Chondrocyte (in vitro differentiated cells): ENCODE measurements at places on chromosomes 16 and 17. TPM values are rescaled to one million over a fixed set of nuclear protein-coding genes. Genes with fewer than 3 reads are reported as not detected.

- no peaks in the 10 kb centered on the region for H3K36me3 ChIP-seq
- peaks cover 2% of the 10 kb centered on the region for H3K27me3 ChIP-seq
- DNase-seq: no peak
- H3K27ac ChIP-seq: no peak overlapping the region
These were observed 62.3 kb downstream of the TMEM100 start for GRCh38 chr17:55660178-55660886.

GRCh38 chr17:81291662-81292061 is 3.4 kb downstream of the SLC38A10 start:
- DNase-seq: no peak
- no peaks in the 10 kb centered on the region for H3K27me3 ChIP-seq
- H3K27ac ChIP-seq: no peak overlapping the region
- H3K36me3 ChIP-seq: peaks cover 5% of the 10 kb centered on the region
- peaks cover 31% of the 10 kb centered on the region for H3K4me1 ChIP-seq

GRCh38 chr16:54397190-54397835 is 110.7 kb upstream of the IRX3 start:
- peaks cover 12% of the 10 kb centered on the region for H3K27me3 ChIP-seq
- H3K27ac ChIP-seq: peak overlapping the region; percentile 37
- no peak overlapping the region for H3K4me3 ChIP-seq
- H3K36me3 ChIP-seq: no peaks in the 10 kb centered on the region

DNA sequence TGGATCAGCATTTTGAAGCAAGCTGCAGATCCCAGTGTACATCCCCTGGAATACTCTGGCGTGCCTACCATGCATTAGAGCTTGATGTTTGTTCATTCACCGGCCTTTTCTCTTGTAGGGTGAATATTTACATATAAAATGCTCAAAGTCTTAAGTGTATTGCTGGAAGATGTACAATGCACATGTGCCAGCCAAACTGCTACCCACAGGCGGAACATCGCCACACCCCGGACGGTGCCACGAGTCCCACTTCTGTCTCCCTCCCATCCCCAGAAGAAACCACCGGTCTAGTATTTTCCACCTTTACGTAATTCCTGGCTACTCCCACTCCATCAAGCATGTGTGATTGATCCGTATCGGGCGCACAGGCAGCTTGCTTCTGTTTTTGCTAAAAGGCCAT is 4.1 kb downstream of the SLC38A8 start:
- H3K4me1 ChIP-seq: no peaks in the 10 kb centered on the region
- no peak for DNase-seq
- no peak overlapping the region for H3K4me3 ChIP-seq
- H3K36me3 ChIP-seq: peaks cover 5% of the 10 kb centered on the region
- peaks cover 23% of the 10 kb centered on the region for H3K27me3 ChIP-seq

SMIM22 gene
- total RNA-seq: not detected in 3 replicates

MYOCD gene
- 0.73 to 12.9 TPM (median 11.9 TPM) in 3 replicates for total RNA-seq

SYNGR3 gene
- total RNA-seq: 0.39 to 0.74 TPM (median 0.67 TPM) in 3 replicates

ITGAL gene
- total RNA-seq: not detected in 3 replicates

DNA sequence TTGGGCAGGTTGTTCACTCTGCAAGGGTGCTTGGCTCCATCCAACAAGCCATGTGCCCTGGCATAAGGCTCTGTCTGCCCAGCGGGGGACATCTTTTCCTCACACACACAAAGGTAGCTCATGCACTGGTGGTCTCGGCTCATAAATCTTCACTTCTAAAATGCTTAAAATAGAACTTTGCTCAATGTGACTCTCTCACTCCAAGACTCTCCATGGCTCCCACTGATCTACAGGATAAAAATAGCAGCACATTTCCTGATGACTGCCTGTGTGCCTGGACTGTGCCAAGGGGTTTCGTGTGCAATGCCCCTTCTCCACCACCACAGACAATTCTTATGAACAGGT is 15.1 kb upstream of the CIBAR2 start:
- H3K36me3 ChIP-seq: no peaks in the 10 kb centered on the region
- peak overlapping the region; percentile 89 for H3K27ac ChIP-seq
- H3K4me3 ChIP-seq: no peak overlapping the region
- DNase-seq: no peak

HS3ST3B1 gene
- total RNA-seq: 25.6 to 45.6 TPM (median 27.1 TPM) in 3 replicates

DNA sequence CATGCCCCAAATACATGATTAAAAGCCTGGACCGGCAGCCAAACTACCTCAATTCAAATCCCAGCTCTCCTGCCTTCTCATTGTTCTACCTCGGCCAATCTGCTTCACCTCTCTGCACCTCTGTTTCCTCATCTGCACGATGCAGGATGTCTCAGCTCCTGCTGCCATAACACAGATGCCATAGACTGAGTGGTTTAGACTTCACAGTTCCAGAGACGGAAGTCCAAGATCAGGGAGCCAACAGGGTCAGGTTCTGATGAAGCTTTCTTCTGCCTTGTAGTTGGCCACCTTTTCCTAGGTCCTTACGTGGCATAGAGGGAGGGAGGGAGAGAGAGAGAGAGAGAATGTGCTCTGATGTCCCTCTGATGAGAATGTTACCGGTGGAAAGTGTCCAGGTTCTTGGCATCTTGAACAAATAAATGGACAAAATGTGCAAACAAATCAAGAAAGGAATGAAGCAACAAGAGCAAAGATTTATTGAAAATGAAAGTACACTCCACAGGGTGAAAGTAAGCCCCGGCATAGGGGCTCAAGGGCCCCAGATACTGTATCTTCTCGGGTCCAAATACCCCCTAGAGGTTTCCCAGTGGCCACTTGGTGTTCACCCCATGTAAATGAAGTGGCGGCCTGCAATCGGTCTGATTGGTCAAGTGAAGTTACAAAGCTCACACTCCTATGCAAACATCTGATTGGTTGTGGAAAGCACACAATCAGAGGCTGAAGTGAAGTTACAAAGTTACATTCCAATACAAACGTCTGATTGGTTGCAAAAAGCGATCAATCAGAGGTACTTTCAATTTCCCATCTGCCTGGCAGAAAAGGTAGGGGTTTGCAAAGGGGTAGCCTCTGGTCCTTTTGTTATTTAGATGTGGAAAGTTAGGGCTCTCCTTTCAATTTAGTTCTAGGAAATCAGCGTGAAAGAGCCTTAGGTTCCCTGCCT is 43.3 kb upstream of the ZCCHC14 start:
- H3K27ac ChIP-seq: no peak overlapping the region
- H3K4me1 ChIP-seq: peaks cover 40% of the 10 kb centered on the region
- no peak overlapping the region for H3K4me3 ChIP-seq
- H3K36me3 ChIP-seq: peaks cover 7% of the 10 kb centered on the region

DNA sequence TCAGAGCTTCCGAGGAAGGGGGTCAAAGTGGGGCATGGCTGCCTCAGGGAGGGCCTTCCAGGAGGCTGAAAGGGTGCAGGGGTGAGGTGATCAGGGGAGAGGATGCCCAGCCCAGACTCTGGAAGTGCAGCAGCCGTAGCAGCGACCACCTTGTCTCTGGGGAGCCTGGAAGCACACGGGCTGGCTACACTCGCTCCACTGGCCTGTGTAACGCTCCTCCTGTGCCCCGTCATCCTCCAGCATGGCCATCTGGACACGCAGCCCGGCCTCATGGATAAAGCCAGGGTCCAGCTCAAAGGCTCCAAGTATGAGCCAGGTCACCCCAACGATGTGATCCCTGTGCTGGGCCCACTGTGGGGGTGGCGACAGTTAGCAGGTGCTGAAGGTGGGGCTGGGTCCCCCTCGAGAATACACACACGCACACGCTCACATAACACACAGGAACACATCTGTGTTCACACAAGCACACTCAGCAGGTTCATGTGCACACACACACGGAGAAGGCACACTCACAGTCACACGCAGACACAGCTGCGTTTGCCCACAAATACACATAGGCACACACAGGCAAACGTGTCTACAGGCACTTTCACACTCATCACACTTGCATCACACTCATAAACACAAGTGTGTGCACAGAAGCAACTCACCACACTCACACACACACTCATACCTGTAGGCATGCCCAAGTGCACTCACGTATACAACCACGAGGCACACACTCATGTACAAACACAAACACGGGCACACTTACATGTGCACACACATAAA is 19.3 kb downstream of the POLR3K start:
- H3K4me3 ChIP-seq: no peak overlapping the region
- no peaks in the 10 kb centered on the region for H3K27me3 ChIP-seq
- no peaks in the 10 kb centered on the region for H3K4me1 ChIP-seq
- H3K27ac ChIP-seq: no peak overlapping the region
- no peak for DNase-seq
- H3K36me3 ChIP-seq: no peaks in the 10 kb centered on the region

- no peaks in the 10 kb centered on the region for H3K27me3 ChIP-seq
- no peak overlapping the region for H3K27ac ChIP-seq
- H3K4me1 ChIP-seq: no peaks in the 10 kb centered on the region
These were observed 420.9 kb downstream of the SHISA9 start for GRCh38 chr16:13322336-13322735.

DNA sequence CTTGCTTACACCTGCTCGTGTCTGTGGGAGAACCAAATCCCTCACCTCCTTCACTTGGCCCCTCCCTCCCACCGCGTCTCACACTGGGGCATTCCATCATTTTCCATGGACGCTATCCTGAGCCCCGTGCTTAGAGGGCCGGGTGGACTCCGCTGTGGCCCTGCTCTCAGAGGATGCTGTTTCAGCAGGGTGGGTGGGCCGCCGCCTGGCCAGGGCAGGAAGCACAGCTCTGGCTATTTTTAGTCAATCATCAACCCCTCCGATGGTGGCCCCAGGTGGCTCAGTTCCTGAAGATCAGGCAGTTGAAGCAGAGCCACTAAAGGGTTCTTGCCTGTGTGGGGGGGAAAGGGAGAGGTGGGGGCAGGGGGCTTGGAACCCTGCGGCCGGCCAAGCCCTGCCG is 230.3 kb downstream of the ENGASE start:
- H3K4me3 ChIP-seq: no peak overlapping the region
- H3K4me1 ChIP-seq: peaks cover 5% of the 10 kb centered on the region
- peaks cover 34% of the 10 kb centered on the region for H3K27me3 ChIP-seq

GRCh38 chr17:69501591-69502468 is 87.3 kb downstream of the MAP2K6 start:
- no peaks in the 10 kb centered on the region for H3K36me3 ChIP-seq
- peak overlapping the region; percentile 79 for H3K27ac ChIP-seq
- no peak for DNase-seq
- peaks cover 20% of the 10 kb centered on the region for H3K4me1 ChIP-seq
- no peaks in the 10 kb centered on the region for H3K27me3 ChIP-seq

DNA sequence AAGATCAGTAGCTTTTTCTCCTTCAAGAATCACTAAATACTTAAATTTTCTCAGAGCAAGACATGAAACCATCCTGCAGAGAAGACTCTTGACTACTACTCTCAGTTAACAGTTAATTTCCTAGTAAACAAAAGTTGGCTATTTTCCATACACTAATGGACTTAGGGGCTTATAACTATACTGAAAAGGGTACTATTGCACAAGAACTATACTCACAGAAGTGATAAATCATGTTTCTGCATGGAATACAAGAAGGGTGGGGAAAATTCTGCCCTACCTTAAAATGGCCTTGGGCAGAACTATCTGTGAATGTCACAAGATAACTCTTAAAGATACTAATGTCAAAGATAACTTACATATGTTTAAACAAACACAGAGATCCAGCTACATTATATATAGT is 12.5 kb downstream of the ZNF652 start:
- no peak overlapping the region for H3K4me3 ChIP-seq
- H3K27me3 ChIP-seq: no peaks in the 10 kb centered on the region
- H3K27ac ChIP-seq: no peak overlapping the region

DNA sequence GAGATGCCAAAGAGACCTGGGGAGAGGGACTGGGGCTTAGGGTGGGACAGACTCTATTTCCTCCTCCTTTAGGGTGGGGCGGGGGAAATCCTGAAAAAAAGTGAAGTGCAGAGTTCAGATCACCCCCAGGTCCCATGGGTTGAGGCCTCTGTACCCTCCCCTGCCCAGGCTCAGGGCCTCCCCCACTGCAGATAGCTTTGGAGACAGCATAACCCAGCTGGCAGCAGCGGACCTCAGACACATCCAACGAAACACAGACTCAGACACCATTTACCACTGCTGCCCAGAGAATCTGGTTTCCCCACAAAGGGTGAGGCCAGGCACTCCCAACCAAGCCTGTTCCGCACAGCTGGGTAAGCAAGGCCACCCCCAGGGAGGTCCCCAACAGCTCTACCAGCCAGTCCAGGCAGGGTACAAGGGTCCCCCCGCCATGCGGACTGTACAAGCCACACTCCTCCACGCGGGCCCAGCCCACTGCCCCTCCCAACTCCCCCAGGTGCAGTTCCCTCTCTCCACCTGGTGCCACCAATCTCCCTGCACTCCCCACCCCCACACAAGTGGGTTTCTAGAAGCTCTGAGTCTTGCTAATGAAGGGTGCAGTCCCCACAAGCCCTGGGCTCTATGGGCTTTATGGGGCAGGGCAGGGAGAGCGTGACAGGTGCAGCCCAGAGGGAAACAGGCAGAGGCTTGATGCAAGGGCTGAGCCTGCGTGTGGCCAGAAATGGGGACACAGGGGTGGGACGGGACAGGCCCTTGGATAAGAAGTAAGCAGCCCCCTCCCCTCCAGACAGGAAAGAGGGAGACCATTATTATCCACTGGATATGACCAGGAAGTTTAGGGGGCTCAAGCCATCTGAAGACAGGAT is 8.9 kb downstream of the RHBDF2 start:
- H3K27me3 ChIP-seq: no peaks in the 10 kb centered on the region
- no peak overlapping the region for H3K4me3 ChIP-seq
- DNase-seq: no peak
- H3K4me1 ChIP-seq: peaks cover 15% of the 10 kb centered on the region
- peak overlapping the region; percentile 89 for H3K27ac ChIP-seq
- H3K36me3 ChIP-seq: no peaks in the 10 kb centered on the region

DNA sequence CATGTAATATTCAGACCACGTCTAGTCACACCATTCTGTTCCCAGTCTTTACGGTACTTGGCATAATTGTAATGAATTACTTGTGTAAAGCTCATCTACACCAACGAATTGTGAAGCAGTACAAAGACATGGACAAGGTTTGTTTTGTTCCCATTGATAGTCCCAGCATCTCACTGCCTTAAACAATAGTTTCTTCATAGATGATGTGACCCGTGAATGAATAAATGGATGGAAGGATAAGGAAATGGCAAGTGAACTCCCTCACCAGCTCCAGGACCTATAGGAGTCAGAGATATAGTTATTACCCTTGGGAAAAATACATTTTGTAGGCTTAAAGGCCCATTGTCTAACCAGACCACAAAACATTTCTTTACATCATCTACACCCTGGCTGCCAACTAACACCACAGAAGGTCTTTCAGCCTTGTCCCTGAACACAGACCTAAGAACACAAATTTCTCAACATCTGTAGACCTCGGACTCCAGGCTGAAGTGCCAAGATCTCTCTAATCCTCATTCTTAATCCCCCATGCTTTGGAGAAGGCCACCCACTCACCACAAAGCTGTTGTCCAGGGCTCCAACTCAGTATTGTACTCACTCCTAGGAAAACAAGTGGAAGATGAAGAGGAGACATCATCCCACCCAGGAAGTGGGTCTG is 38.2 kb downstream of the MAF start:
- no peaks in the 10 kb centered on the region for H3K4me1 ChIP-seq
- H3K27ac ChIP-seq: no peak overlapping the region
- H3K4me3 ChIP-seq: no peak overlapping the region
- peaks cover 6% of the 10 kb centered on the region for H3K27me3 ChIP-seq
- DNase-seq: no peak

POLR2A gene
- total RNA-seq: 113 to 121 TPM (median 115 TPM) in 3 replicates

- peak overlapping the region; percentile 88 for H3K27ac ChIP-seq
- H3K4me1 ChIP-seq: peaks cover 59% of the 10 kb centered on the region
- no peak for DNase-seq
- peak overlapping the region; percentile 97 for H3K4me3 ChIP-seq
- H3K27me3 ChIP-seq: no peaks in the 10 kb centered on the region
These were observed 1.2 kb downstream of the HS3ST3B1 start for GRCh38 chr17:14302091-14302430.

GRCh38 chr16:58518980-58519368 is 3.7 kb downstream of the SETD6 start:
- no peak for DNase-seq
- peaks cover 14% of the 10 kb centered on the region for H3K4me1 ChIP-seq
- no peak overlapping the region for H3K27ac ChIP-seq
- H3K27me3 ChIP-seq: no peaks in the 10 kb centered on the region
